ENCODE measurements at places on chromosomes 7 and 10.

- DNase-seq, result no peak
Measured at GRCh38 chr10:125983161-125983560, 86.8 kb downstream of the FANK1 start.

DNA sequence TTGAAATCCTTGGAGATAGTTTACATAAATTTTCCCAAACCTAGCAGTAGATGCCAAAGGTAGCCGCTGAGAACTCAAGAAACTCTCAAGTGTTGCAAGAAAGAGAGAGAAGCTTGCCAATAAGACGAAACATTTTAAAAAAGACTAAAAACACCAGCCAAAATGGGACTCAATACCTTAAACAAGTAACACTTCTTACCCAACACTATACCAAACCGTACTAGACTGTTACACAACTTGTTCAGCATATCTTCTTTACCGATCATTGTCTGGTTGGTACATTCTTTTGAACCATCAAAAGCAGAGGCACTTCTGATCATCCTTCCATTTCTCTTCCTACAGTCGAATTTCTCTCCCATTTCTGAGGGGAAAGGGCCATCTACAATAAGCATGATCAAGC is 4.8 kb upstream of the PTPN12 start:
- DNase-seq, result no peak

DNA sequence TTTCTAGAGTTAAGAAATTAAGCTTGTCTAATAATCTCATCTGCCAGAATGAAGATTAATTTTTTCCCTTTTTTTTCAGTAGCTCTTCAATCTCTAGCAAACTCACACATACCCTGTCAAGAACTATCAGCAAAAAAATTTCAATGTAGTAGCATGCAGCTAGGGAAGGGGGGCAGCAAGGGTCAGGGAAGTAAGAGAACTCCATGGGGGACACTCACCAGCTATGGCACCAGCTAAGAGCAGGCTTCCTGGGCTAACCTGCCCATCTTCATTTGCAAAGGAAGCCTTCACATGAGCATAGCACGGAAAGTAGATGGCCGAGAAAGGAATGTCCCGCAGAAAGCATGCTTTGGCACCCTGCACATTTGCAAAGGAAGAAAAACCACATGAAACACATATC is 190.4 kb downstream of the SLC25A13 start:
- DNase-seq, result no peak

DNA sequence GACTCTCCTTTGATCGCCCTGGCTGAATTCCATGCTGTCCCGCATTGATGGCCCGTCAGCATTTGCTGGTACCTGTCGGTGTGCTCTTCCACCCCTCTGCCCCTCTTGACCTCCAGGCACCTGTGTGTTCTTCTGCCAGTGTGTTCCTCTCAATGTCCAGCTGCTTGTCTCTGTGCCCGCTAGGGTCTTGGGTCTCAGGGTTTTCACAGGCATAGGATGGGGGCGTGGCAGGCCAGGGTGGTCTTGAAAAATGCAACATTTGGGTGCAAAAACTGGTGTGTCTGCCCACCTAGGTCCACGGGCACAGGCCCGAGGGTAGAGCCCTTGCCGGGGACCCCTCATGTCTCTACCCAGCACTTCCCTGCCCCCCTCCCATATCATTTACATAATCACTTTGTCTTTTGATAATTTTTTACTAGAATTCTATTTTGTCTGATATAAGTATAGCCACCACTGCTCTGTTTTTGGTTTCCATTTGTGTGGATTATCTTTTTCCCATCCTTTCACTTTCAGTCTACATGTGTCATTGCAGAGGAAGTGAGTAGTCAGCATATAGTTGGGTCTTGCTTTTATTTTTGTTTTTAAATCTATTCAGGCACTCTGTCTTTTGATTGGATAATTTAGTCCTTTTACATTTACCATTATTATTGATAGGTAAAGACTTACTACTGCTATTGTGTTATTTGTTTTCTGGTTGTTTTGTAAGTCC is 46.6 kb upstream of the ADRA2A start:
- DNase-seq, result no peak

DNA sequence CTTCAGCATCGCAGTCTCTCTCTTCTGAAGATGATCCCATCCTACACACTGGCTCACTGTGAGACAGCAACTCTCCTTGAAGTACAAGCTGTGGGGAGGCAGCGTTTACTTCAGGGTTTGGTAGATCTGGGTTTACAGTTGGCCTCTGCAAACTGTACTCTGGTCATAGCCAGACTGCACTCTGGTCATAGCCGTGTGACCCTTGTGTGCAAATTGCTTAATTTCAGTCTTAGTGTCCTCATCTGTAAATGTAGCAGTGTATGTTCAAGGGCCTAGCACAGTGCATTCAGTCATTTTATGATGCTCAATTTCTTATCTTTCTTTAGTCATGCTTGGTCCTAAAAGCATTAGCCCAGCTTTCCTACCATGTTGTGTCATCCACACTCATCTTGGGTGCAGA is 188.2 kb downstream of the LRMDA start:
- no peak for DNase-seq

- no peak for DNase-seq
Measured at GRCh38 chr7:20541608-20542349, 73.7 kb upstream of the ABCB5 start.

- no peak for DNase-seq
Measured at GRCh38 chr10:86594535-86594934, 59.8 kb upstream of the OPN4 start.

DNA sequence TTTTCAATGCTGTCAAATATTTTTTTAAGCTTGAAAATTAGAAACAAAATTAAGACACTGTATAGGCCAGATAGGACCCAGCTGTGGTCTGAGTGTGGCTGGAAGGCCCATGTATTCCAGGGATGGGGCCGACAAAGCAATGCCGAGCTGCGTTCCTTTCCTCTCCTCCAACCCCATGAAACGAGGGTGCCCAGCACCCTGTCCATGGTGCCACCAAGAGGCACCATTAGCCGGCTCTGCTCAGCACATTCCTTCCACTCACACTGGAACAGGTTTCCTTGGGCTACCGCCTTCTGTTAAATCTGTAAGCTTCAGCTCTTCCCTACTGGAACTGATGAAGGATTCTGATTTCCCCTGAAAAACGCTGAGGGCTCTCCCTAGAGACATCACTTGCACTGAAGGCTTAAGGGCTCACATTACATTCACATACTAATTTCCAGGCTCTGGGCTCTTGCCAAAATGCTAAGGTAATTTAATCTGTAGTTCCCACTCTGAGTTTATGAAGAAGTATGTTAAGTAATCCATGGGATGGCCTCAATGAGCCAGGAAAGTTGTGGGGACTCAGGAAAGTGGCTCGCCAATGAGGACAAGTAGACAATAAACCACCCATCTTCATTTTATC is 73.7 kb upstream of the CAMK2B start:
- no peak for DNase-seq

DNA sequence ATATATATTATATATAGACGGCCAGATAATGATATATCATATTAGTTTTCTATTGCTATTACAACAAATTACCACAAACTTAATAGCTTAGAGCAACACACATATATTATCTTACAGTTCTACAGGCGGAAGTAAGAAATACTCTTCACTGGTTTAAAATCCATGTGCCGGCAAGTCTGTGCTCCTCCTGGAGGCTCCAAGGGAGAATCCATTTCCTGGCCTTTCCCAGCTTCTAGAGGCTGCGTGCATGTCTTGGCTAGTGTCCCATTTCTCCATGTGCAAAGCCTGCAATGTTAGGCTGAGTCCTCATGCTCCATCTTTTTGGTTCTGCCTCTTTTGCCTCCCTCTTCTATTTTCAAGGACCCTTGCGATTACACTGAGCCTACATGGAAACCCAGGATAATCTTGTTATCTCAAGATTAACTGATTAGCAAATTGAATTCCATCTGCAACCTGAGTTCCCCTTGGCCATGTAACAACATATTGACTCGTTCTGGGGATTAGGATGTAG is 23.9 kb upstream of the PNLIPRP3 start:
- no peak for DNase-seq

- DNase-seq, result no peak
Measured at GRCh38 chr10:50291261-50291850, 40.0 kb upstream of the ASAH2 start.

DNA sequence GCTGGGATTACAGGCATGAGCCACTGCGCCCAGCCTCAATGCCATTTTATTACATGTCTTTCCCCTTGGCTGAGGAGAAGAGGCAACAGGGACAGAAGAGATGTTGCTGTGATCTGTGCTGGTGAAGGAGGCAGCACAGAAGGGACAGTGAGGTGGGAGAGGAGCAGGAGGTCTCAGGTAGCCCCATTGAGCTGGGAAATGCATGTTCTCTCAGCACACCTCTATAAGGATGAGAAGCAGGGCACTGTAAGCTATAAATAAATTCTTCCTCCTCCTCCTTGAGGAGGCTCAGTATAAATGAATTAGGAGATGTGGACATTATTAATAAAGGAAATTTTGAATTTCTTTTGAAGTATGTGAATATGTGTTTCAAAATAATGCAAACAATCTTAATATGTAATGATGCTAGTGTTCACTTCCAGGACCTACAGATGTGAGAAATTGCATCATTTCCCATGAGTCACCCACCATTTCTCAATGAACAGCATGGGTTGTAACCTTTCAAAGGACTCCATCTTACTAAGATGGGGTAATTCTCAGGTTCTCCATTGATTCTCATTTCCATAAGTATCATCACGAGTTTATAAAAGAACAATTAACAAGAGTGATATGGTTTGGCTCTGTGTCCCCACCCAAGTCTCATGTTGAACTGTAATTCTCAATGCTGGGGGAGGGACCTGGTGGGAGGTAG is 88.9 kb upstream of the ODAD2 start:
- DNase-seq, result no peak

- no peak for DNase-seq
Measured at GRCh38 chr10:131758939-131759301, 141.9 kb upstream of the PPP2R2D start.

- no peak for DNase-seq
Measured at GRCh38 chr10:88389456-88389855, 193.7 kb downstream of the RNLS start.

DNA sequence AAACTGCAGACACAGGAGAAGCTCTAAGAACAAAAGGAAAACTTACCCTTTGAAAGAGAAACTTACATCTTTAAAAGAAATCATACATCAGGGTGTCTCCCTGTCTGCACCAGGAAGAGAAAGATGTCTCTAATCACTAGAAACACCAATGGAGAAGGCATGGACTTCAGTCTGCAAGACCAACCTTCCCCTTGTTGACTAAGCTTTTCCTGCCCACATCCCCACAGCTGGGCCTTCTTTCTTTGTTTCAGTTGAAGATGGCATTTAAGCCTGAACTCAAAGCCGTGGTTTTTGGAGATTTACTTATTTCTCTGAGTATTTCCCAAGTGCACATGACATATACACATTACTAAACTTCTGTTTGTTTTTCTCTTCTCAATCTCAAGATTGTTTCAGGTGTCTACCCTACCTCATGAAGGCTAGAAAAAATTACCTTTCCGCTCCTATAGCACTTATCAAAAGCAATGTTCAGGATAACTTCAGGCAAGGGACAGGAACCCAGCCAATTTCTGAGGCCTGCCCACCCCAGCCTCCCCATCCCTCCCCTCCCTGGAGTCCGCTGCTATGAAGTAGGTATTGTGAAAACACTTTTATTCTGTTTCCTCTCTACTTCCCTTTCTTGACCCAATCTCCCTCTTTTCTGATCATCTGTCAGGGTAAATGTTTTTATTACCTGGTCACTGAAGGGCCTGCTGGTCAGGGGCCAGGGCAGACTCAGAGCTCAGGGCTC is 2.8 kb upstream of the SLC29A3 start:
- DNase-seq, result no peak

- no peak for DNase-seq
Measured at GRCh38 chr7:2490181-2490651, 14.0 kb upstream of the GRIFIN start.

- no peak for DNase-seq
Measured at GRCh38 chr7:130322615-130323014, 22.0 kb upstream of the CPA5 start.

- DNase-seq, result no peak
Measured at GRCh38 chr10:126160571-126160970, 227.7 kb downstream of the ADAM12 start.

- DNase-seq, result no peak
Measured at GRCh38 chr7:26543340-26543739, 251.7 kb downstream of the SNX10 start.

GRCh38 chr10:112071596-112072133 is 111.9 kb downstream of the GPAM start:
- no peak for DNase-seq

DNA sequence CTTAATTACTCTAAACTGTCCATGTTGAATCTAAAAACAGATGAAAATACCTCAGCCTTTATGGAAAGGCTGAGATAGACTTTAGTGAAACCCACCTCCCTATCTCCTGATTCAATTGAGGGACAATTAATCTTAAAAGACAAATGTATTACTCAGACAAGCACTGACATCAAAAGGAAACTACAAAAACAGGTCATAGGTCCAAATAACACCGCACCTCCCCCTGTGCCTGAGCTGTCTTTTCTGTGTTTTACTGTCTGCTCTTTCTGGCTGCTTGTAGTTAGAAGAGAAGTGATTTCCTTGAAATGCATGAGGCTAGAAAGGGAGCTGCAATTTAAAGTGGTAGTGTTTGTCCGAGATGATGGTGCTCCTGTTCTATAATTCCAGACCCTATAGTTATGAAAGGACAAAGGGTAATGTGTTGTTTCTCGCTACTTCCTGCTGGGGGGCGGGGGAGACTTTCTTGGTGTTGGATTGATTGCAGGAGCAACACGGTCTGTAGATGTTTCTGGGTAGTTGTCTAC is 16.0 kb downstream of the AKR1C8 start:
- no peak for DNase-seq

DNA sequence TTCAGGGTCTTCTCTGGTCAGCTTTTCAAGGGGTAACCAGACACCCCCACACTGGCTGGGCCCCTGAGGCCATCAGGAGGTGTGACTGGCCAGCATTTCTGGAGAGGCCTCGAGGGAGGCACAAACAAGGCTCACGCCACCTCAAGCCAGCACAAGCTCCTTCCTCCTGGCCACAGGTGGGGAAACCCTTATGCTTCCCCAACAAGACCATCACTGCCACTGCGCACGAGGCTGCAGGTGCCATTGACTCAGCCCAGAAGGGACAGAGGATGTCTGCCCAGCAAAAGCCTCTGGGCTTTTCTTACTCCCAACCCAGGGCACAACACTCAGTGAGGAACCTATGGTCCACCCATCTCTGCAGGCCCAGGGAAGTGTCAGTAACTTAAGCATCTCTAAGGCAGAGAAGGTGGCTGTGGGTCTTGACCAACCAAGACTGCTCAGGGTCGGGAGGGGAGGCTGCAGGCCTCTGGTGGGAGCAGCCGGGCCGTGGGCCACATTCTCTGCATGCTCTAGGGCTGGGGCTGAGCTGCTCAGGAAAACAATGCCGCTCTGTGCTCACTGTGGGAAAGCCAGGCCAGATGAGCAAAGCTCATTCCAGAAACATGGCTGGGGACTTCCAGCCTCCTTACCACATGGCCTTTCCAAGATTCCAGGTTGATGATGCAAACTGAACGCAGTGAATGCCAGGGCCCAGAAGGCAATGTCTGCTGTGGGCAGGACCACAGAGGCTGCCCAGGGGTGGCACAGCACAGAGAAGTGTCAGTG is 24.2 kb upstream of the RASSF4 start:
- DNase-seq, result no peak

Data from stimulated activated CD4-positive, alpha-beta T cell treated with anti-CD3 and anti-CD28 coated beads, Interleukin-1b, Interleukin-23, amount 100 ng/mL, for 1 hour (primary cell).